Esophagus muscularis mucosa (tissue), 4 donors: ENCODE measurements at places on chromosomes 1 and 21. TPM values are rescaled to one million over a fixed set of nuclear protein-coding genes. Genes with fewer than 3 reads are reported as not detected.

The TCHHL1 gene
- not detected for total RNA-seq

DNA sequence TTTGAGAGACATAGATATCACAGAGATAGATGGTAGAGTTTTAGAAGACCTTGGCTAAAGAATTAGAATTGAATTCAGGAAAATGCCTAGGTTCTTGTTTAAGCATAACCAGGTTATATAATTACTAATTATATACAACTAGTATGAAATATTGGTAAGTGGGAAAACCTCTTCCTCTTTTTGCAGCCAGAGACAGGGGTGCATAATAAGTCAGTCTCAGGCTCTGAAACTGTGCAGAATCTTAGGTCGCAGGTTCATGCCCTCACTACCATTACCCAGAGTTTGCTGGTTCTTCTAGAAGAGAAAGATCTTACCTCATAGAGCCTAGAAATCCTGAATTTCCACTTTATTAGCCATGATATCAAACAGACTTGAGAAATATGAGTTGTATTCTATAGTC lies 183.3 kb downstream of the NEK7 start:
- DNase-seq: no peak

The UBASH3A gene
- not detected for total RNA-seq

DNA sequence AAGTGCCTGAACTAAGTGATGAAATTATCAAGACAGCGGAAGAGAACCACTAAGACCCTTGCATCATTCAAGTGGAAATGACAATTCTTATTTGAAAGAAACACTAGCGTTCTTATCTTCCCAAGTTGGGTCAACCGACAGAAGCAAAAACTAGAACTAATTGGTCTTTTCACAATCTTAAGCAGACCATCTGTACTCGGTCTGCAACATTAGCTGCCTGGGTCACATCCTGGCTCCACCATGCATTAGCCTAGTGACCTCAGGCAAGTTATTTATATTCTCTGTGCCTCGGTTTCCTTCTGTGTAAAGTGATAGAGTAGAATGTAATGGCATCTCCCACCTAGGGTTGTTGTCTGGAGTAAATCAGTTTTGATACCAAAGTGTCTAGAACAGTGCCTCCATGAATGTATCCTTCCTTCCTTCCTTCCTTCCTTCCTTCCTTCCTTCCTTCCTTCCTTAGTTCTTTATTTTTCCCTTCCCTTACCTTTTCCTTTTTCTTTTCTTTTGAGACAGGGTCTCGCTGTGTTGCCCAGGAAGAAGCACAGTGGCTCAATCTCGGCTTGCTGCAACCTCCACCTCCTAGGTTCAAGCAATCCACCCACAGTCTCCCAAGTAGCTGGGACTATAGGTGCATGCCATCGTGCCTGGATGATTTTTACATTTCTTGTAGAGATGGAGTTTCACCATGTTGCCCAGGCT lies 6.0 kb downstream of the COLGALT2 start:
- DNase-seq: no peak

DNA sequence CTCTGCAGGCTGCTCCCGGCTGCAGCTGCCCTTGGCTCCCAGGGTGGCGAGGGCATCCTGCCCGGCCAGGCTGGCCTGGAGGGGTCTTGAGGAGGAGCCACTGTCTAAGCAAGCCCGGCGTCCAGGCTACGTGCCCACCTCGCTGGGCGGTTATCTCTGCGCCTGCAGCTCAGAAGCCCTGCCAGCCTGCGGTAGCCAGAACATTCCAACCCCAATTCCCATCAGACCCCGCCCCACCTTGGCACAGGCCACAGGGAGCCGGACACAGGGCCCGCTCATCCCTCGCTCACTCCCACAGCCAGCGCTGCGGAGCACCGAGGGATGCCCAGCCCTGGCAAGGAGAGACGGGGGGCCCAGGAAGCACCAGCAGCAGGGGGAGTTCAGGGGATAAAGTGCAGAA lies 53.9 kb downstream of the MEGF6 start:
- no peak for DNase-seq

DNA sequence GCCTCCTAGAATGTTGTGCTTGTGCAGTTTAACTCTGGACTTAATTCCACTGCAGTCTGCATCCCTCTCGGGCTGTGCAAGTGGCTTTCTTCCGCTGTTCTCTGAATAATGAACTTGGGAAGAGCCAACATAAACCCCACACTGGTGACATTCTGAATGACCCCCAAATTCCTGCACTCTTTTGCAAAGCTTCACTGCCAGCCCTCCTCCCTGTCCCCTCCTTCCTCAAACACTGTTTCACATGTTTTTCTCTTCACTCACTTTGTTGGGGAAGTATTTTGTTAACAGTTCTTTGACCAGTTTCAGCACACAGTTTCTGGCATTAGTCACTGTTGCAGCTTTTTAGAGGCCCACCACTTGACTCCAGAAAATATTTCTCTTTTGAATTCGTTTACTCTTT lies 39.7 kb downstream of the GNG12 start:
- peak; percentile 55 for DNase-seq

- DNase-seq: no peak
Observed at GRCh38 chr1:199901341-199901740, 126.2 kb upstream of the NR5A2 start.

The BMP8B gene
- total RNA-seq: 3.2 TPM

DNA sequence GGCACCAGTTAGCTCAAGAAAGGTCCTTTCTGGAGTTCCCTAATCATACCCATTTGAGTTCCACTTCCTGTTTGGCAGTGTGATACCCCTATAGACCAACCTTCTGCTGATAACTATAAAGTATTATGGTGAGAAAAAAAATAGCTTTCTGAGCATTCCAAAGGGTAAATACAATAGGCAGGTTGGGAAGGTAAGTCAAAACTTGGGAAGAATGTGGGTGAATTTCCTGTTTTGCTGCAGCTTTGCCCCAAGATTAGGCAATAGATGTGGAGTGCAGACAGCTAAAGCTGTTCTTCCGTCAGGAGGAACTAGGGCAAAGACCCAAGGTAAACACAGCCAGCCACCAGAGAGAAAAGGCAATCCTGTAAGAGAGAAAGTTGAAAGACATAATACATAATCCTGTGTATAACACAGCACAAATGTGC lies 49.9 kb upstream of the GUCA2A start:
- DNase-seq: no peak

- DNase-seq: no peak
Observed at GRCh38 chr1:156583821-156584622, 4.5 kb downstream of the TTC24 start.

- DNase-seq: peak; percentile 91
Observed at GRCh38 chr1:167043752-167044488, 46.3 kb downstream of the GPA33 start.

GRCh38 chr1:164675342-164675904 lies 116.4 kb downstream of the PBX1 start:
- no peak for DNase-seq

The GABPB2 gene
- total RNA-seq: 25.7 TPM

The GJA9 gene
- not detected for total RNA-seq

DNA sequence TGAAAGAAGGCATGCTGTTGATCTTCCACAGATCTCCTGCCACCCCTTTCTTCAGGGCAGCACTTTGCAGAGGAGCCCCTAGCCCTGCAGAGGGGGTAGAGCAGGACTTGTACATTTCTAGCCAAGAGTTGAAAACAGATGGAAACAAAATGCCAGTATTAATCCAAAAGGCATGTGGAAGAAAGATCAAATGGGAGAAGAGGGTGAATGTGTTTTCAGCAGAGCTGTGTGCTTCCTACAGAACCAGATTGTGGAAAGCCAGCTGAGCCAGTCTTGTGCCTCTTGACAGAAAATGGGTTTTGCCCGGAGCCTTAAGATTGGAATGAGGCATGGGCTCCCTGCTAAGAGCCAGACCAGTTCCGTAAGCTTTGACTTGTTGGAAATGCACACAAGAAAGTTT lies 105.2 kb upstream of the TSPAN2 start:
- DNase-seq: peak; percentile 53

The RHD gene
- not detected for total RNA-seq

- no peak for DNase-seq
Observed at GRCh38 chr21:35266546-35266945, 217.4 kb upstream of the RUNX1 start.

DNA sequence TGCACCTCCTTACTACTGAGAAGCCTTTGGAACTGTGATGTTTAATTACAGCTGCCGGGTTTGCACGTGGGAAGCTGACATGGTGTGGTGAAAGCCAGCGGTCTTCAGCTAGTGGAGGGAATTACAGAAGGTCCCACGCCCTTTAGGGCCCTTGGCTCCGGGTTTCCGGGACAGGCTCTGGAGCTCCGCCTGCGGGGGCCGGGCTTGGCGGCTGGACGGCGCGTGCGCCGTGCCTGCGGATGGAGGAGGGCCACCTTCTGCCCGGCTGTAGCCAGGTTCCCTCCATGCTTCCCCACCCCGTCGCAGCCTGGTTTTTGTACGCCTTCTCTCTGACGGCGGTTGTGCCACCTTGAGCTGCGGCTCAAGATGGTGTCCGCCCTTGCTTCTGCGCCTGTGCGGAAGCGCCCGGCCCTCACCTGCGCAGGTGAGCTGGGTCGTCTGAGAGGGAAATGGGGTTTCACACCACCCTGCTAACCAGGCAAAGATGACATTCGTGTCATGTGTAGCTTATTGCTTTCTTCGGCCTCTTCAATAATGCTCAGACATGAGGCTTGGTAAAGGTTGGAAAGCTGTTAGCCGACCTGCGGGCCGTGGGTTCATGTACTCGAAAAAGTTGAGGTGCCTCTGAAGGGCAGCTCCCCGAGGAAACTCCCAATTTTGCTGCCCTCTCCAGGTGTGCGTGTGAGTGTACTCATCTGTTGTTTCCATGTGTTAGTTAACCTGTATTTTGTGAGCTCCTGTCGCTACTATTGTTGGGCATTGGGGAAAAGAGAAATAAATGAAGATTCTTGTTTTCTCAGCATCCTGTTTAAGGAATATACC lies 36.6 kb upstream of the OPRD1 start:
- DNase-seq: no peak

DNA sequence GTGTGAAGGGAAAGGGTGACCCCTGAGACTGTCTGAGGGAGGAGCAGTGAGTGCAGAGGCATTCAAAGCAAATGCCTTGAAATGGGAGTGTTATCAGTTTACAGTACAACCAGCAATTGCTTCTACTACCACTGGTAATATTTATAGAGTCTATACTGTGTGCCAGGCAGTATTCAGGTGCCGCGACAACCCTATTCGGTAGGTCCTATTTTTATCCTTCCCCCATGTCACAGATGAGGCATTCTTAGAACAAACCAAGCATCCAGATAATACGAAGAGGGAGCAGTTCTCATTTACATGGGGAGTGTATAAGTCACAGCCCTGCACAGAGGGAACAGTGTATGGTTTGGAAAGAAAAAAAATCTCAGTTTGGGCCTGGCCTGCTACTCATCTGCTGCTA lies 18.3 kb downstream of the ROR1 start:
- no peak for DNase-seq

- DNase-seq: no peak
Observed at GRCh38 chr1:13461977-13462376, 51.7 kb downstream of the PRAMEF20 start.

DNA sequence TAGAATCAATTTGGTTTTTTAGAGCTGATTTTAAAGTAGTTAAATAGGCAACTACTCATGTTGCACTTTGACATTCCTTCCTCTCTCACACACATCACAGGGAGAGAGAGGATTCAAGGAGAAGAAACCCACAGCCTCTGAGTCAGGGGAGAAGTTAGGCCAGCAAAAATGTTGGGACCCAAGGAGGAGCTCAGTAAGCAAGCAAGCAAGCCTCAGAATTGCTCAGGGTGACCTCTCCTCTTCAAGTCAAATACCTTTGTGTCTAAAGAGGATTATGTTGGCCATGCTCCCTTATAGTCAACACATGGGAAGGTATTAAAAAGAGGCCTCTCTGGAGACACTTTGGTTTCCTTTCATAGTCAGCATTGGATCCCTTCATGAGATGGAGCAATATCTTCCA lies 80.5 kb upstream of the WARS2 start:
- no peak for DNase-seq

DNA sequence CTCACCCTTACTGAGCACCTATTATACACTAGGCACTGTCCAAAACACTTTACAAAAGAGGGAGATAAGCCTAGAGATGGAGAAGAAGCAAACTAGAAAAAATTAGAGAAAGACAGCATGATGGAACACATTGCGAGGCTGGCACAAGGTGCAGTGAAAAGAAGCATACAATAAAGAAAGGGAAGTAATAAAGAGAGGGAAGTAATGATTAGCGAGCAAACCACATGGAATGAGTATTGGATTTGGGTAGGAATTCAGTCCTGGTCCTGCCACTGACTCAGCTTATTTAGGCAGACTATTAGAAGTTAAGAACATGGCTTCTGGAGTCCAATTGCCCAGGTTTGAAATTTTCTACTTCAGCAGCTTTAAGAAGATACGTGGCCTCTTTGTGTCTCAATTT lies 32.6 kb upstream of the FNBP1L start:
- DNase-seq: no peak

GRCh38 chr21:27681841-27682240 lies 715.0 kb upstream of the ADAMTS5 start:
- DNase-seq: no peak

DNA sequence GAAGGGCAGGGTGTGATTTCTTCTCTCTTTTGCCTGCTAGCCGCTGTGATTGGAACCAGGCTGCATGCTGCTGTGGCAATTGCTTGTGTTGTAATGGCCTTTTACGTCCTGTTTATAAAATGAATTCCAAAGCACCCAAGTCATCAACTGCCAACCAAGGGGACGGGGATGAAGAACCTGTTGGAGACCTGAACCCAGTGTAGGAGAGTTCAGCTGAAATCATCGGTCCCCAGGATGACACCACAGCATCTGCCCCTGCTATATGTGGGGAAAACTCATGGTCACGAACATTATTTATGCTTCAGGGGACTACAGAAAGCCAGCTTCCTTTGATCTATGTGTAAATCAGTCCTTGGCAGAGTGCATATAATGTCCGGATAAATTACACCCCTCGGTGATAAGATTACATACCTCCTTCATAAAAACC lies 3.8 kb downstream of the TMEM167B start:
- no peak for DNase-seq

DNA sequence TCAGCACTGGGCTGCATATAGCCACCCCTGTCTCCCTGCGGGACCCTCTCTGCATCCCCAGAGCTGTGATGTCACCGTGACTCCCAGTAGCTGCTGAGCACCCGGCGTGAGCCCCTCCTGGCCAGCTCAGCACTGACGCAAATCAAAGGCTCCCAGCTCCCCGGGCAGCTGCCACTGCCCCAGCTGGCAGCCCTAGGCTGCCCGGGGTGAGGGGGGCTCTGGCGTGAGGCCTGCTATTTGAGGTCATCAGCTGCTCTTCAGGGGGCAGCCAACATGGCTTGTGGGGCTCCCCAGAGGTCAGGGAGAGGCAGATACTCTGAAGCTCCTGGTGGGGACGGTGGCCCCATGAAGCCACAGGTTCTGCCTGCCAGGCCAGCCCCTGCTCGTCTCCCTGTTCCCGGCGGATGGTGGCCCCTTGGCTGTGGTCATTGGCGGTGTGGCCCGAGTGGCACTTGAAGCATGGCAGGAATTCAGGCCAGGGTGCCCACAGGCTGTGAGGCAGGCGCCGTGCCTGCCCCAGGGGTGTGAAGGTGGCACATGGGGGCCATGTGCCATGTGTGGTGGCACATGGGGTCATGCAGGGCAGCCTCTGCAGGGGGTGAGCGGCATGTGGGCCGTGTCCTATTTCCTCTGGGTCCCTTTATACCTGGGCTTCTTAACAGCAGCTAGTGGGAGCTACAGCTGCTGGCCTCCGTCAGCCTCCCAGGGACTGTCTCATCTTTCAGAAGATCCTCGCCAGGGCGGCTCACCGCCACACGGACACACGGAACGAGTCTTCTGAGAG lies 85.4 kb downstream of the SIK1 start:
- no peak for DNase-seq
